ENCODE measurements at places on chromosomes 11 and 22. TPM values are rescaled to one million over a fixed set of nuclear protein-coding genes. Genes with fewer than 3 reads are reported as not detected.
A peak's percentile ranks its signal among the peaks of the same experiment; 100 is the strongest.

Gene OR5D13
- not detected for total RNA-seq

GRCh38 chr11:121450401-121450800, 1.7 kb upstream of the SORL1 start:
- H3K36me3 ChIP-seq, result peaks cover 6% of the 10 kb centered on the region
- peak overlapping the region; percentile 90 for H3K27ac ChIP-seq
- no peak for DNase-seq
- H3K4me3 ChIP-seq, result peak overlapping the region; percentile 87

DNA sequence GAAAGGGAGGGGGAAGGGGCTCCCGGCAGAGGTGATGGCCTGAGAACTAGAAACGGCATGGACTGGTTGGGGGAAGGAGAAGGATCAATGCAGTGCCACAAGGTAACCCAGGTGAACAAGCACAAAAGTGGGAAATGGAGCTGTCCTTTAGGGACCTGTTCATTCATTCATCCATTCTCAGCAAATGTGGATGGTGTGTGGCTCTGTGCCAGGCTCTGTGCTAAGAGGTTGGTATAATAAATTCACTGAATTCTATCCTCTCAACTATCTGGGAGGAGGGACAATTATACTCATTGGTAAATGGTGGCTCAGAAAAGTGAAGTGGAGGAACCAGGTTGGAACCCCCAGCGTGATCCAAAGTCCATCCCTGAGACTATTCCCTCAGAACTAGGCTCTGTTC, 18.6 kb upstream of the ARAP1 start:
- H3K36me3 ChIP-seq, result no peaks in the 10 kb centered on the region
- H3K27ac ChIP-seq, result no peak overlapping the region
- H3K4me3 ChIP-seq, result no peak overlapping the region
- H3K4me1 ChIP-seq, result no peaks in the 10 kb centered on the region
- no peaks in the 10 kb centered on the region for H3K27me3 ChIP-seq

Gene APOA1
- 0.24 TPM for total RNA-seq

Gene HBD
- total RNA-seq, result not detected

DNA sequence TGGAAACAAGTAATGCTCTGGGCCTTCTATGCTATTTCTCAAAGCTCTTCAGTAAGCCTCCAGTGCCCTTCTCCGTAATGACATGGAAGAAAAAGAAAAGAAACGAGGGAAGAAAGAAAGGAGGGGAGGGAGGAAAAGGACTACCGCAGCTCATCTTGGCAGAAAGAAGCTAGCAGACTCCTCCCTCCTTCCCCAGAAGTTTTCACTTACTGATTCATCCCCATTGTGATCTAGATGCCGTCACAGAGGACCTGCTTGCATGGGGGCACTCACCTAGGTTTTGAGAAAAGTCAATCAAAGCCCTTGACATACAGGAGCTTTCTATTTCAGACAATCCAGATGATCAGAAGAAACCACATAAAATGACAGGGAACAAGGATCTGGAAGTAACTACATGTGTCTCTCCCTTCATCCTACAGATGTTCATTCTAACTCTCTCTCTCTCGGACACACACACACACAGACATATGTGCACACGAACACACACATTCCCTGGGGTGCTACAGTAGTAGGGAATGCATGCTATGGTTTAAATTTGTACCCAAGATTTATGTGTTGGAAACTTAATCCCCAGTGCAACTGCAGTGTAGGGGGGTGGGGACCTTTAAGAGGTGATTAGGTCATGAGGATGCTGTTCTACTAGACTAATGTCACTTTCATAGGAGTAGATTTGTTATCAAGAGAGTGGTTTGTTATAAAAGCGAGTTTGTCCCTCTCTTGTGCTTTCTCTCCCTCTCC, 37.6 kb upstream of the RCN1 start:
- DNase-seq, result no peak
- H3K4me3 ChIP-seq, result no peak overlapping the region
- H3K36me3 ChIP-seq, result no peaks in the 10 kb centered on the region
- H3K27me3 ChIP-seq, result peaks cover 35% of the 10 kb centered on the region

DNA sequence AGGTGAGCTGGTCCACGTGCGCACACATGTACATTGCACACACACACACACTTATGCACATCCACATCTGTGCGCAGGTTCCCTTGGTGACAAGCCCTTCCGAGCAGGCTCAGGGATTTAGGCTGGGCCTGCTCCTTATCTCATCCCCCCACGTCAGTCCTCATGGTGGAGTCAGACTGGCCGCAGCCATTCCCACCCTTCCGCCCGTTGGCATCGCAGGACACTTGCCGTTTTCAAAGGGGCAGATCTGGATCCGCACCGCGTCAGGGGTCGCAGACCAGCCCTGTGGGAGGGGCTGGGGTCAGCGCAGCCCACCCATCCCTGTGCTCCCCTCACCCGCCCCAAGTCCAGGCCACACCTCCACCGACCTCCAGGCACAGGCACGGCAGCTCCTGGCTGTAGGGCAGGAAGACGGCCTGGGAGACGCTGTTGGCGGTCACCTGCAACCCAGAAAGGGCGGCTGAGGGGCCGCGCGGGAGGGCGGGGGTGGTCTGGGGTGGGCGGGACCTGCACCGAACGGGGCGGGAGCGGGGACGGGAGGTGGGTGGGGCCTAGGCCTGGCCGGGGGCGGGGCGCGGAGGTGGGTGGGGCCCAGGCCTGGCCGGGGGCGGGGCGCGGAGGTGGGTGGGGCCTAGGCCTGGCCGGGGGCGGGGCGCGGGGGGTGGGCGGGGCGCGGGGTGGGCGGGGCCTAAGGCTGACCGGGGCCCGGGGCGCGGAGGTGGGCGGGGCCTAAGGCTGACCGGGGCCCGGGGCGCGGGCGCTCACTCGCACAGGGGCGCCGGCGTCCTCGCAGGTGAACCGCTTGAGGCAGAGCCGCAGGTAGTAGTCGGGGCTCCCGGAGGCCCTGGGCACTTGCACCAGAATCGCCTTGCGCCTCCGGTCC, 13.3 kb downstream of the IL17REL start:
- peak; percentile 31 for DNase-seq
- H3K27me3 ChIP-seq, result peaks cover 12% of the 10 kb centered on the region
- no peak overlapping the region for H3K4me3 ChIP-seq
- peaks cover 8% of the 10 kb centered on the region for H3K4me1 ChIP-seq

Gene CDC45
- total RNA-seq, result 130 TPM

GRCh38 chr22:43847376-43848289, 14.7 kb downstream of the SULT4A1 start:
- no peak overlapping the region for H3K27ac ChIP-seq
- DNase-seq, result no peak
- peaks cover 16% of the 10 kb centered on the region for H3K27me3 ChIP-seq
- no peaks in the 10 kb centered on the region for H3K36me3 ChIP-seq
- no peak overlapping the region for H3K4me3 ChIP-seq

Gene FGF19
- total RNA-seq, result not detected

DNA sequence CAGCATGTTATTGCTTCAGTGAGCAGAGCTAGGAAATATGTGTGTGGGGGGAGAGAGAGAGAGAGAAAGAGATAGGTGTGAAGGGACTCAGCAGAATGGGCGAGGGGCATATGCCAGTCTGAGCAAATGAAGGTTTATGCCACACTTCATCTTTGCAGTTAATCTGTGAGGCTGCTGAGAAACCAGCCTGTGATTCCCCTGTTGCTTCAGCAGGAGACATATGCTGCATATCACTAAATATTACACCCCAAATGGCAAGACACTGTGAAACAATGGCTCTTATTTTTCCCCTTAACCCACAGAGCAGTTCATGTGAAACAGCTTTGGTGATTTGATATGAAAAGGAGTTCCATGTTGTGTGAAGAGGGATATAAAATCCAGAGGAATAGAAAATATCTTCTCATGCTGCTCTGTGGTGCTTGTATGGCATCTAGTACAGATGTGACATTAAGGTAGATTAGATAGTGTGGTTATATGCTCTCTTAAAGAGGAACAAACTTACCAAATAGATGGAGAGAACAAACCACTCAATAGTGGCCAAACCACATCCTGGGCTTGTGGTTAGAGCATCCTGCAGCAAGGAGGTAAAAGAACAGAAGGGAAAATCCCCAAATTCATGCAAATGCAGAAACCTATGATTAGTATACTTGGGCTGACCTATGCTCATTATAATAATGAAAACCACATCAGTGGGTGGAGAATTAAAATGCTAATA, 864.2 kb downstream of the FAM181B start:
- peak; percentile 93 for DNase-seq
- peak overlapping the region; percentile 68 for H3K4me3 ChIP-seq
- H3K27ac ChIP-seq, result peak overlapping the region; percentile 79
- H3K4me1 ChIP-seq, result peaks cover 41% of the 10 kb centered on the region

DNA sequence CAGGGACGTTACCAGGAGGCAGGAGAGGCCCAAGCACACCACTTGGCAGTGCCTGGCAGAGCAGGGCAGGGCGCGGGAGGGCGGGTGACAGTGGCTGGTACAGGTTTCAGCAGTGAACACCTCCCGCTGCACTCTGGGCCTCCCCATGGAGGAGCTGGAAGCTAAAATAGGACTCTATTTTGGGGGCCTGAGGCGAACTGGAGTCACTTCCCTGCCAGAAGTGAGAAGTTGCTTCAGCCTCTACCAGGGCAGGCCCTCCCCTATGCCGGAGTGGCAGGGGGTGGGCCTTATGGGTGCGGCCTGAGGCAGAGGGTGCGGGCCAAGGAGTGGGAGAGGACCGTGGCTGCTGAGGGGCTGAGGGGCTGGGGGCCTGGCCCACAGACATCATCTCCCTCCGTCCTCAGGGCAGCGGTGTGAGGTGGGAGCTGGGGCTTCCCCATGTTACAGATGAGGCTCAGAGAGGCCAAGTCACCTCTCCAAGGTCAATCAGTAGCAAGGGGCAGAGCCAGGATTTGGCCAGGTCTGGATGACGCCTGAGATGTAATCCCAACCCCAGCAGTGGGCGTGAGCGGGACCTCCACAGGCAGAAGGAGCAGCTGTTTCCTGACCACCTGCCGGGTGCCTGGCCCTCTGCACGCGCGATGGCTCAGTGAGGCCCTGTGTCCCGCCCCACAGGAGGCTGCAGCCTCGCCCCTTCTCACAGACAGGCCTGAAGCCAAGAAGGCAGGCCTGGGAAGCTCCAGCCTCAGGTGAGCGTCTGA, 39.3 kb downstream of the KCNJ4 start:
- peaks cover 5% of the 10 kb centered on the region for H3K27me3 ChIP-seq
- no peak overlapping the region for H3K27ac ChIP-seq
- H3K4me3 ChIP-seq, result no peak overlapping the region
- no peak for DNase-seq
- peaks cover 3% of the 10 kb centered on the region for H3K4me1 ChIP-seq

Gene PKDREJ
- total RNA-seq, result not detected

GRCh38 chr11:69300120-69301060, 6.4 kb downstream of the MYEOV start:
- H3K27ac ChIP-seq, result no peak overlapping the region
- no peaks in the 10 kb centered on the region for H3K36me3 ChIP-seq
- H3K4me1 ChIP-seq, result peaks cover 41% of the 10 kb centered on the region
- no peak for DNase-seq
- H3K27me3 ChIP-seq, result no peaks in the 10 kb centered on the region

Gene CRELD2
- total RNA-seq, result 29.8 TPM

DNA sequence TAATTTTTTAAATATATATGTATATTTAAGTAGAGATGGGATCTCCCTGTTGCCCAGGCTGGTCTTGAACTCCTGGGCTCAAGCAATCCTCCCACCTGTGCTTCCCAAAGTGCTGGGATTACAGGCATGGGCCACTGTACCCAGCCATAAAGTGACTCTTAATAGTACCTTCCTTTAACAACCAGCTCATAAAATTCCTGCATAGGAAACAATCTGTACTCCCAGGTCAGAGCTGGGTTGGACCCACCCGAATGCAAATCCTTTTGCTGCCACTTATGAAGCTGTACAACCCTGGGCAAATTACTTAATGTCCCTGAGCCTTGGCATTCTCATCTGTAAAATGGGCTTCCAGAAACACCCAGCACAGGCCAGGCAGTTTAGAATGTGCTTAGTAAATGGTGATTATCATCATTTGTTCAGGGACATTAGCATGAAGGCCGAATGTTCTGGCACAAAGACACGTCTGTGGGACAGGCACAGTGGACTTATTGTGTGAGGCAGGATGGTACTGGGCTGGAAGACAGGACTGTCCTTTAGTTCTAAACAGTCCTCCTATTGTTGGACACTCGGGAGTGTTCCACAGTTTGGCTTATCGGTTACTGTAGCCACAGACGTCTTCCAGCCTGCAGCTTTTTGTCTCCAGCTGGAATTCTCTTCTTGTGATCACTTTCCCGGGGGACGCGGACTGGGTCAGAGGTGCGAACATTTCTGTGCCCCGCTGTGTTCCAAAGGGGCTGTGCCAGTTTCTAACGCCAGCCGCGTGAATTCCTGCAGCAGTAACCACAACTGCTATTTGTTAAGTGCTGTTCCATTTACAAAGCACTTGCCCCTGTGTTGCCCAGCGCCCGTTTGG, 6.0 kb downstream of the PDXP start:
- no peak overlapping the region for H3K27ac ChIP-seq
- peaks cover 24% of the 10 kb centered on the region for H3K4me1 ChIP-seq
- DNase-seq, result no peak
- H3K36me3 ChIP-seq, result peaks cover 14% of the 10 kb centered on the region
- no peak overlapping the region for H3K4me3 ChIP-seq

DNA sequence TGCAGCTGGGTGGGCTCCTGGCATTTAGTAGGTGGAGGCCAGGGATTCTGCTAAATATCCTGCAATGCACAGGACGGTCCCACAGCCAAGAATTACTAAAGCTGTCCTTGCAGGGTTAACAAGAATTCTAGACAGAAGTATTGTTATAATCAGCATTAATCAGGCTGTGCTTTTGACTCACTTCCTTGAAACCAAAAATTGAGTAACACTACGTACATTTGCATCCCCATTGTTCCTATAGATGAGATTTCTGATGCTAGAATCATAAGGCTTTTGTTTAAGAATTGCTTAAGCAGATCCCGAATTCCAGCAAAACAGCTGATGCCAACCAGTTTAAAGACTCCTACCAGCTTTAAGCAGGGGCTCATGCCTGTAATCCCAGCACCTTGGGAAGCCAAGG, 11.4 kb downstream of the SLC6A5 start:
- no peak overlapping the region for H3K27ac ChIP-seq
- peaks cover 7% of the 10 kb centered on the region for H3K4me1 ChIP-seq
- DNase-seq, result no peak
- H3K27me3 ChIP-seq, result peaks cover 63% of the 10 kb centered on the region
- H3K36me3 ChIP-seq, result no peaks in the 10 kb centered on the region

DNA sequence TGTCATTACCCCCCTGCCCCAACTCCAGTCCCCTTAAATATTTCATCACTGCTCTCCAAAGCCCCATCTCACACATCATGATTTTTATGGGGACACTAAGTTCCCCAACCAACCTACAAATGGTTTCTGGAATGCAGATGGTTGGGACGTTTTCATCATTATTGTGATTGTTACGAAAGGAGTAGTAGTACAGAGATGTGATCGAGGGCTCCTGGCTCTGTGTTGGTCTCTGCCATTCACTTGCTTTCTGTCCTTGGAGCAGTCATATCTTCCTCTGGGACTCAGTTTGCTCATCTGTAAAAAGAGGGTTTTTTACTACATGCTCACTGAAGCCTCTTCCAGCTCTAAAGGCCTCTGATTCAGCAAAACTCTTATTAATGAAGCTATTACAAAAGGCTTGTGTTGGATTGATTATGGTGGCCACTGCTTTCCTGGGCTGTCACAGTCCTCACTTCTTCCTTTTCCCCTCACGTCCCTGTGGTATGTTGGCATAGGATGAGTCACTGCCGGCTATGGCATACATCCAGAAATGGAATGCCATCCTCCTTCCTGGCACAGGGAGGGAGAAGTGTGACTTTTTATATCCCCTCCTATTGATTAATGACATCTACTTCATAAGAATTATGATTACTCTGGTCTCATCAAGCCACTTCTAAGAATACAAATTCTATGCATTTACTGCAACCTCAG, 593.7 kb downstream of the METTL15 start:
- no peak overlapping the region for H3K4me3 ChIP-seq
- no peaks in the 10 kb centered on the region for H3K4me1 ChIP-seq
- H3K36me3 ChIP-seq, result no peaks in the 10 kb centered on the region
- DNase-seq, result no peak

Gene BAIAP2L2
- total RNA-seq, result 1.6 TPM

Data from activated CD4-positive, alpha-beta memory T cell treated with anti-CD3 and anti-CD28 coated beads for 36 hours (primary cell).